ENCODE measurements at places on chromosomes 2 and 18.
A peak's percentile ranks its signal among the peaks of the same experiment; 100 is the strongest.

GRCh38 chr2:205877496-205877895 lies 195.2 kb downstream of the NRP2 start:
- no peak for DNase-seq

GRCh38 chr2:118223992-118224894 lies 136.0 kb downstream of the INSIG2 start:
- DNase-seq: no peak

- DNase-seq: no peak
Observed at GRCh38 chr2:1780693-1781092, 36.4 kb upstream of the PXDN start.

DNA sequence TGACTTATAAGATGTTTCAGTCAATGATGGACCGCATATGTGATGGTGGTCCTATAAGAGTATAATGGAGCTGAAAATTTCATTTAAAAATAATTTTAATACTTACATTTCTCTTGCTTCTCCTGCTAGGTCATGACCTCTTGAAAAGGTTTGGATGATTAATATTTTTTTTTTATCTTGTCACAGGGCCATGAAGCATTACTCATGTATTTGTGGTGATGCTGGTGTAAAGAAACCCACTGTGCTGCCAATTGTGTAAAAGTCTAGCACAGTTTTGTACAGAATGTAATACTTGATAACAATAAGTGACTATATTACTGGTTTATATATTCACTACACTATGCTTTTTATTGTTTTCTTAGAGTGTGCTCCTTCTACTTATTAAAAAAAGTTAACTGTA lies 124.2 kb upstream of the CELF4 start:
- no peak for DNase-seq

- peak; percentile 92 for DNase-seq
Observed at GRCh38 chr2:85769236-85769982, 15.6 kb downstream of the ATOH8 start.

DNA sequence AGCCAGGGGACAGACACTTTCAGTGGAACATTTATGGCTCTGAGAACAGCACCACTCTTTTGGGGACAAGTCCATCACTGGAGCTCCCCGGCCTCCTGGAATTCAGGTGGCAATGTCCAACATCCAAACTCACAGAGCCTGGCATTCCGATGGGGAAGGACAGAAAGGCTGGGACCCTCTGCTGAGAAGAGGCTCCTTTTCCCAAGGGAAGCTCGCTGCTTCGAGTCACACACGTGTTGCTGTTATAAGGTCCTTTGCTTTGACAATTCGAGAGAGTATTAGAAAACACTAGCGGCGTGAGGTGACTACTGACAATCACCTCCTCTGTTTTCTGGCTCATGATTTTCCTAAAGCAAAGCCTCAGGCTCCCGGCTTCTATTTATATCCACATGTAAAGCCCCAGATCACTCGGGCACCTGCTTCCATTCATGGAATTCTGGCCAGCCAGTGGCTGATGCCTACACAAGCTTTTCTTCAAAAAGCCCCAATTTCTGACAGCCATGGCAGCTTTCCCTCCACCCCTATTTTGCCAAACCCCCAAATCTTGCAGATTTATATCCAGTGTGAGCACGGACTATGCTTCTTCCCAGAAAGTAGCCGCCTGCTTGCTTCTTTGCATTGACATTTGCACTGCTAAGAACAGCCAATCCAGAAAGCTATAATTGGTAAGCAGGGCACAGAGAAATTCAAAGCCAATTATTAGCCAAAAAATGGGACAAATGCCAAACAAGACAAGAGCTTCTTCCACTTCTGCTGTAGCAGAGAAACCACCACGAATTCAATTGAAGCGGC lies 67.3 kb downstream of the NDUFA10 start:
- DNase-seq: no peak

- DNase-seq: peak; percentile 97
Observed at GRCh38 chr2:84924173-84925106, 19.0 kb downstream of the TMSB10 start.

GRCh38 chr18:23719634-23720201 lies 30.5 kb downstream of the LAMA3 start:
- DNase-seq: peak; percentile 86

DNA sequence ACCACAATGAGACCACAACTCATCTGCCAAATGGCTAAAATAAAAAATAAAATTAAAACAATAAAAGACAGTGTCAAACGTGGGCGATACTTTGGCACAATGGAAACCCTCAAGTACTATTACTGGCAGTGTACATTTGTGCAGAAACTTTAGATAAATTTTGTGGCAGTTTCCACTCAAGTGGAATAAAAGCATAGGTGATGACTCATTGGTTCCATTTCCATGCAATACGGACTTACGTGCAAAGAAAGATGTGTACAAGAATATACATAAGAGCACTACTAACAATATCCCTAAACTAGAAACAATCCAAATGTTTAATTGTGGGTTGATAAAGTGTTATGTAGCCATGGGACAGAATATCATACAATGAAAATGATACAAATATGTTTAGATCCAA lies 259.0 kb upstream of the HNMT start:
- no peak for DNase-seq

GRCh38 chr2:211745295-211746097 lies 793.1 kb downstream of the ERBB4 start:
- DNase-seq: peak; percentile 6

GRCh38 chr2:200812122-200813022 lies 662 bp downstream of the BZW1 start:
- DNase-seq: peak; percentile 53

- DNase-seq: no peak
Observed at GRCh38 chr2:96142217-96143113, 2.8 kb downstream of the DUSP2 start.

DNA sequence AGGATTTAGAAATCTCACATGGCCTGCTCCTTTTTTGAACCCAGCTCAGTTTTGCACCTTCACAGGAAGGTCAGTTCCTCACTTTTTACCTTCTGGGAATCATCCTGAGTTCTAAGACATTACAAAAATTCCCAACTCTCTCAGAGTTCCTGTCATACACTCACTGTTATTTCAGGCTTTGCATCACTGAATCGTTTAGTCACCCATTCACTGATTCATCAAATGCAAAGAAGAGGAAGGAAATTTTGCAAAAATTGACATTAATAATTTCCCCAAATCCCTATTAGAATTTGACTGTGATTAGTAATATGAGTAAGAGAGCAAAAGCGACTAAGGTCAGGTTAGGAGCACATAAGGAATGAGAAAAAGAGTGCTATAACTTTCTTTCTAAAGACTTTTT lies 197.5 kb downstream of the PDE1A start:
- DNase-seq: no peak

DNA sequence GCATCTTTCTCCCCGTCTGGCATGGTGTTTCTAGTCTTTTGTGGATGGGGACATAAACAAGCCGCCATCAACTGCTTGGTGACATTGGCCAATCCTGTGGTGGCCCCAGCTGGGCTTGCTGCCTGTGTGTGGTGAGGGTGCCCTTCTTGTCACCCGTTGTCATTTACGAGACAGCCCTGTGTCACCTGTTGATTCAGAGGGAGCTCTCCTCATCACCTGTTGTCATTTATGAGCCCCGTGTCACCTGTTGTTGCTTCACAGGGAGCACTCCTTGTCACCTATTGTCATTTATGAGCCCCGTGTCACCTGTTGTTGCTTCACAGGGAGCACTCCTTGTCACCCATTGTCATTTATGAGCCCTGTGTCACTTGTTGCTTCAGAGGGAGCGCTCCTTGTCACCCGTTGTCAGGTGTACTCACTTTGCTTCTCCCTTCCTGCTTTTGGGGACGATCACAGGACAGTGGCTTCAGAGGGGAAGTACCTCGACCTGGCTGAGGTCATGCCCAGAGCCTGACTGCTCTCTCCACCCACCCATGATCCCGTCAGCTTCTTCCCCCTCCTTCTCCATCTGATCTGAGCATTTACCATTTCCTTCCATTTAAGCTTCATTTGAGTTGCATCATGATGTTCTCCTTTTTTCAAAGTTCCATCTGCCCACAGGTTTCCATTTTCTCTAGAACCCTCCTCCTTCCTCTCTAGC lies 29.1 kb downstream of the HPCAL1 start:
- DNase-seq: no peak

DNA sequence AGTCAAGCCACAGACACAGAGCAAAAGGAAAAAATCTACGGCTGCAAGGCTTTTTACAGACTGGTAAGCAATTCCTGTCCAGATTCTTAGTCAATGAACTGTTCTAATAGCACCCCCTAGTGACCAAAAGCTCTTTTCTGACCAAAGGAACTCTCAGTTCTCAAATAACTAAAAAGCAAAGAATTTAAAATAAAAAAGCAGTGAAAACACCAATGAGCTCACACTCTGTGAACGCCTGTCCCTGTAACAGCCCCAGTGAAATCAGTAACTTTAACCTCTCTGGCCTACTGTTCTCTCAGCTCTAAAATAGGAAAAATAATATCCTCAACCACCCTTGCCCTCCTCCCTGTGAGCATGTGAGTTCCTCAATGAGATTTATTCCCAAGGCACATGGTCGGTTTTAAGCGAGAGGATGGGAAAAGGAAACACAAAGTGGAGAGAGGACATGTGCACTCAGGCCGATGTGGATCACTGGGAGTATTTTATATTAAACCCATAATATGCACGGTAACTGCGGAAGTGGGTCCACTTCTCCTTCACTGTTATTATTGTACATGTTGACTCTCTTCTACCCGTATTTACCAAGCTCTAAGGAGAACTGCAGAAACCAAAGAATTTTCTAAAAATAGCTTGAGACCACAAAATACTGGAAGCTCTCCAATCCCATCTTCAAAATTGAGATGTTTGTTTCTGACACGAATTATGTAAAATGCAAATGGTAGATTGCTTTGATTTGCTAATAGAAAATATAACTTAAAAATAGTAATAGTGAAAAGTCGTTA lies 128.5 kb downstream of the STK39 start:
- DNase-seq: peak; percentile 64

DNA sequence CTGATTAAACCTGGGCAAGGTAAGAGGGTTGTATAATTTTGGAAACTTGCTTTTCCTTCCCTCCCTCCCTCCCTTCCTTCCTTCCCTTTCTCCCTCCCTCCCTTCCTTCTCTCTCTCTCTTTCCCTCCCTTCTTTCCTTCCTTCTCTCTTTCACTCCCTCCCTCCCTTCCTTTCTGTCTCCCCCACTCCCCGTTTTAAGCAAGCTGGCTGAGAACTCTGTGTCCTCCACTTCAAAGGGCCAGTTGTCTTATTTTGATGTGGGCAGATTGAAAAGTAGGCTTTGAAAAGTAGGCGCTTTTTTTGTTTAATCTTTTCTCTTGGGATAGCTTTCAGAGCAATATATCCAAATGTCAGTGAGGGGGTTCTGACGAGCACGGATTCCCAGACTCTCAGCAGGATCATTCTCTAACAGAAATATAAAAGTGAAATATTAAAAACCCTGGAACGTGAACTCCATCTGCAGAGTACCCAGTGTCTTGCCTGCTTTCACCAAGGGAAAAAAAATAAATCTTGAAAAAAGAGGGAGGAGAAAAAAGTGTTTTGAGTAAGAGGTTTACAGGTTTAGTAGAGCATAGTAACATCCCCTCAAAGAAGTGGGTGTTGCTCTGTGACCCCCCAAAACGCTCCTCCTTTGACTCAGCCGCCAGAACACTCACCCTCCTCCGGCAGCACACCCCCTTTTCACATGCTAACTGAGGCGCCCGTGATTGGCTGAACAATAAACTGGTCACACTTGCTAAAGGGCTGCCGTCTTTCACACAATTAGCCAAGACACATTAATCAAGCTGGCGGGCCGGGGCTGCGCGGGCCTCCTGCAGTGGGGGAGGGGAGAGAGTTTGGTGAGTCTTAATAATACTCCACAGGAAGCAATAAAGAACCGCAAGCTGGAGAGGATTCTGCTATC lies 52.2 kb downstream of the CDK15 start:
- no peak for DNase-seq

GRCh38 chr2:58241546-58241864 lies 380 bp upstream of the FANCL start:
- no peak for DNase-seq

DNA sequence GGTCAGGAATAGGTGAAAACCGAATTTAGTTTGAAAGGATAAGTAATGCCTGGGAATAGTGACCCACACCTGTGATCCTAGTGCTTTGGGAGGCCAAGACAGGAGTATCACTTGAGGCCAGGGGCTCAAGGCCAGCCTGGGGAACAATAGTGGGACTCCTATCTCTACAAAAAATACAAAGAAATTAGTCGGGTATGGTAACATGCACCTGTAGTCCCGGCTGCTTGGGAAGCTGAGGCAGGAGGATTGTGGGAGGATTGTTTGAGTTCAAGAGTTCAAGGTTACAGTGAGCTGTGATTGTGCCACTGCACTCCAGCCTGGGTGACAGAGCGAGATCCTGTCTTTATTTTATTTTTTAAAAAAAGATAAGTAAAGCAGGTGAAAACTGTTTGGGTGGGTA lies 3.8 kb upstream of the MYO1B start:
- no peak for DNase-seq

DNA sequence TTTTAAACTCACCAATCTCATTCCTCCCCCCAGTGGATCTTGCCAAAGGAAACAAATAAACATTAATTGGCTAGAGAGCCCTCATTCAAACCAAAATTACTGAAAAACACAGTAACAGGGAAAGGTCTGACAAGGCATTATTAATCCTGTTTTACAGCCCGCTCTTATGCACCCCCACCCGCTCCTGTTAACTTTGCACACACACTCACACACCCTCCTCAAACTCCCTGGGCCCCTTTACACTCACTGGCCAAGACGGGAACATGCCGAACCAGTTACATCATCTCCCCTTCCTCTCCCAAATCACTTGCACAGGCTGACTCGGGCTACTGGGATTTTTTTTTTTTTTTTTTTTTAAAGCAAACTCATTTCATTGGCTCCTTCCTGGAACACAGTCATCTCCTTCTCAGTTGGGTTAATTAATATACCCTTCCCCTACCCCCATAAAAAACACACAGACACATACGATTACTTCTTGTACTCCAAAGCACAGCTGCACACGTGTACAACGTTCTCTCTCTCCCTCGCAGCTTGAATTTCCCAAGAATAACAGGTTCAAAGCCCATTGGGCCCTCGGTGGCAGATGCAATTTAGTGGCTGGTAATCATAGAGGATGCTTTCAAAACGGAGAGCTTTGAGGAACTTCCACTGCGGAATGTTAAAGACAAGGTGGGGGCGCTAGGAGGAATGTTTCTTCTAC lies 31.8 kb downstream of the KLF7 start:
- DNase-seq: peak; percentile 39

- DNase-seq: no peak
Observed at GRCh38 chr18:56738184-56738583, 87.0 kb downstream of the WDR7 start.

- DNase-seq: no peak
Observed at GRCh38 chr2:120547662-120548061, 188.0 kb upstream of the GLI2 start.

All from A549 (cell line).